ENCODE measurements at places on chromosomes 1 and 21.

- DNase-seq = no peak
Measured at GRCh38 chr1:110700767-110701166, 26.0 kb upstream of the KCNA3 start.

- no peak for DNase-seq
Measured at GRCh38 chr21:42544544-42544943, 30.9 kb downstream of the SLC37A1 start.

DNA sequence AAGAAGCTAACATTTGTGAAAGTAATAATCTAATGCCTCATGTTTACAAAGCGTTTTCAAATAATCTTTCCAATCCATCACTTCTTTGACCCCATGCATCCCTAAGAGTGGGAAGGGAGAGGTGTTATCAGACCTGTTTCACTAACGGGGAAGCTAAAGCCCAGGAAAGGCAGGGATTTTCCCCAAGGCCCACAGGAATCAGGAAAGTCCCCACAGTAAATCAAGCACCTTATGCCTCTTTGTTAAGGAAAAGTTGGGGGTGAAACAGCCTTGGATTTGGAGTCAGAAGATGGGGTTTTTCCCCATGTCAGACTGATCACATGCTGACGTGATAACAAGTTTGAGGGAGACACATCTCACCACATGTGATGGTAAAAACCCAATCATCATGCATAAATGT lies 20.0 kb upstream of the ANGPTL7 start:
- no peak for DNase-seq

GRCh38 chr1:29384496-29385015 lies 148.2 kb downstream of the PTPRU start:
- DNase-seq = no peak

- no peak for DNase-seq
Measured at GRCh38 chr1:93148001-93148400, 32.2 kb downstream of the TMED5 start.

GRCh38 chr1:221356693-221357092 lies 385.2 kb downstream of the DUSP10 start:
- DNase-seq = no peak

- DNase-seq = no peak
Measured at GRCh38 chr1:236353813-236354212, 40.3 kb upstream of the EDARADD start.

- no peak for DNase-seq
Measured at GRCh38 chr1:215079456-215079855, 3.1 kb upstream of the KCNK2 start.

- DNase-seq = no peak
Measured at GRCh38 chr1:184597650-184598357, 156.9 kb downstream of the EDEM3 start.

GRCh38 chr1:40281853-40282252 lies 23.8 kb downstream of the ZMPSTE24 start:
- no peak for DNase-seq

- no peak for DNase-seq
Measured at GRCh38 chr21:33825915-33826314, 89.7 kb downstream of the ATP5PO start.

DNA sequence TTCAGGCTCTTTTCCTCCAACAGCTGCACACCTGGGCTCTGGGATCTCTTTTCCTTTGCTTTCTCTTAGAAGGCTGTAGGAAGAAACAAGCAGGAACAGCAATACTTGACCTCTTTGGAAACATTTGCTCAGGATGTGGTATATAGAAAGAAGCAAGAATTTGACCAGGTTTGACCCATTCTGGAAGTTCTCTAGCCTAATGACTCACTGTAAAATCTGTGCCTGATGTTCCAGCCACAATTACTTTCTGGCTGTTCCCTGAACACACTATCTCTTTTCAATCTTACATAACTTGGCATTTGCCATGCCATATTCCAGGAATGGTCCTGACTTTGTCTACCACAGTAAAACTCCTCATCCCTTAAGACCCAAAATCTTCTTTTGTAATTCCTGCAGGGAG lies 419.9 kb upstream of the DAB1 start:
- DNase-seq = no peak

DNA sequence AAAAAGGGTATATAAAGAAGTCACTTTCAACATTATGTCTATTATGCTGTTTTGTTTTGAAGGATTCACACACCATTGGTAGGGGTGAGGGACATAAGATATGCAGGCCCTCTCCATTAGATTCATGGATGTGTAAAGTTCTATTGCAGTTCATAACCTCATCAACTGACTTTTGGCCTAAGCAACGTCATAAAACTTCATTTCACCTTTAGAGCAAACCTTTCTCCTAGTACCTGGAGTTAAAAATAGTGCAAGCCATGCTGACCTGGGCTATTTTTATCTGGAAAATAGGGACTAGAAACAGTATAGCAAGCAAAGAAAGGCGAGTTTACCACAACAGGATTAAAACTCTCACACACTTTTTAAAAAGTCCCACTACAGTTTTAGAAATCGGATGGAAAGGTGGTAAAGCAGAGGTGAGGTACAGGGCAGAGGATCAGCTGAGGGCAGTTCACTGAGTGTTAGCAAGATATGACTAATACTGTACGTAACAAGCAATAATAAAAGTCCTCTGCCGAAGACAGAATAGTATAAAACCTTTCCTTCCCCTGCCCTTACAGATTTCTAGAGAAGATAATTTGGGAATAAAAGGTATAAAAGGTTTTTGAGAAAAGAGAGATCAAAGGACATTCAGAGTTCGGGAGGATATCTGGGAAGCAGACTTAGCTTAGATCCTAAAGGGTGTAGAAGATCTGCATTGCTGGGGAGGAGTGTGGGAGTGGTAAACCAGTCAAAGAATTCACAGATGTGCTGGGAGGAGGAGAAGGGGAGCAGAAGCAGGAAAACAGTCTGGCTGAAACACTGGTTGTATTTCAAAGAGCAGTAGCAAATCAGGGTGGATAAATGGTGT lies 14.3 kb downstream of the EGLN1 start:
- no peak for DNase-seq

- DNase-seq = no peak
Measured at GRCh38 chr1:209926045-209926444, 12.0 kb upstream of the SYT14 start.

DNA sequence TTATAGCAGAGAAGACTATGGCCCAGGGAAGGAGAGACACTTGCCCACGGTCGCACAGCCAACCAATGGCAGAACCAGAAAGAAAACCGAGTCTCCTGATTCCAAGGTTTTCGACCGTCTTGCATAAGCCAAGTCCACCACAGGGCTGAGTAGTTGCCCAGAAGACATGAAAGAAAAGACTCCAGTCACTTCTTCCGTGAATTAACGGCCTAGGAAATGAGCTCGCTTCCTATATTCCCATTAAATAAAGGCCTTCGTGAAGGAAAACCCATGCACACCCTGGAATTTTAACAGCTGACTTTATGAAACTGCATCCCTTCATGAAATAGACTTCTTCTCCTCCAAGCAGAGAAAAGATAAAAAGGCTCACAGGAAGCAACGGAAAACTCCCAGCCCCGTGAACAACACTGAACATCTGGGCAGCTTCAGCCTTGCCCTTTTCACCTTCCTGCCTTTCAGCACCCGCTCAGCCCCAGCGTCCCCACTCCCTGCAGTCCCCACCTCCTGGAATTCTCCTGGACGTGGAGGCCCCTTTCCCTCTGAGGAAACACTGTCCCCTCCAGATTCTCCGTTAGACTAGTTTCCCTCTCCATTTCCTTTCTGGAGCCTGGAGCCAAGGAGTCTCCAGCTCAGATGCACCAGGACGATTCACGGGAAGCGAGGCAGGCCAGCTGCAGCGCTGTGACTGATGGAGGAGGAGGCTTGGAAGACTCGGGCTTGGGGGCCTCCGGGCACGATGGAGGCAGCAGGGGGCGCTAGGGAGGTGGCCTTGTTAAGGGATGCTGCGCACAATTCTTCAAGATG lies 2.7 kb upstream of the MYOC start:
- DNase-seq = peak; percentile 39

DNA sequence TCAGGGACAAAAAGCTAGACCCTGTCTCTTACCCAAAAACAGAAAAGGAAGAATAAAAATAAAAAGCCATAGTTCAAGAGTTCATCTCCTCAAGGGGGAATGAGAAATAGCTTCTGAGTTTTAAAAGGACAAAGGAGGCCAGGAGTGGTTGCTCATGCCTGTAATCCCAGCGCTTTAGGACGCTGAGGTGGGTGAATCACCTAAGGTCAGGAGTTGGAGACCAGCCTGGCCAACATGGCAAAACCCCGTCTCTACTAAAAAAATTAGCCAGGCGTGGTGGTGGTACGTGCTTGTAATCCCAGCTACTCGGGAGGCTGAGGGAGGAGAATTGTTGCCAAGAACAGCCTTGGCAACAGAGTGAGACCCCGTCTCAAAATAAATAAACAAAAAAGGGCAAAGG lies 38.6 kb upstream of the CPLANE2 start:
- no peak for DNase-seq

- DNase-seq = no peak
Measured at GRCh38 chr1:187168297-187168696, 339.5 kb downstream of the PLA2G4A start.

GRCh38 chr1:39907528-39908453 lies 6.1 kb upstream of the MYCL start:
- no peak for DNase-seq

DNA sequence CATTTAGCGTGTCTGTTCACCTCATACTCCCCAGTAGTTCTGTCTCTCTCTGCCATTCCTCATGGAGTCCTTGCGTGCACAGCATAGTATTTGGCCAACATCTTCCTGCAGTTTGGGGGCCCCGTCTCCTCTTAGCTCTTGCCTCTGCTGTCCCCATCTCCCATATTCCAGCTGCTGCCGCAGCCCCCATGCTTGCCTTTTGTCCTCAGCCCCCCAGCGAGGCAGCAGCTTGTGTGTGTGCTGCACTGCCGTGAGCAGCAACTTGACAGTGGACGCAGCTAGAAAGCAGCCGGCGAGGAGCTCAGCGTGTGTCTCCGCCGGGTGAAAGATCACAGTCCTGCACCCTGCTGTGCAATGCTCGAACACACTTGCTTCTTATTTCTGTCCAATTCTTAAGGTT lies 164.2 kb upstream of the COL6A1 start:
- no peak for DNase-seq

DNA sequence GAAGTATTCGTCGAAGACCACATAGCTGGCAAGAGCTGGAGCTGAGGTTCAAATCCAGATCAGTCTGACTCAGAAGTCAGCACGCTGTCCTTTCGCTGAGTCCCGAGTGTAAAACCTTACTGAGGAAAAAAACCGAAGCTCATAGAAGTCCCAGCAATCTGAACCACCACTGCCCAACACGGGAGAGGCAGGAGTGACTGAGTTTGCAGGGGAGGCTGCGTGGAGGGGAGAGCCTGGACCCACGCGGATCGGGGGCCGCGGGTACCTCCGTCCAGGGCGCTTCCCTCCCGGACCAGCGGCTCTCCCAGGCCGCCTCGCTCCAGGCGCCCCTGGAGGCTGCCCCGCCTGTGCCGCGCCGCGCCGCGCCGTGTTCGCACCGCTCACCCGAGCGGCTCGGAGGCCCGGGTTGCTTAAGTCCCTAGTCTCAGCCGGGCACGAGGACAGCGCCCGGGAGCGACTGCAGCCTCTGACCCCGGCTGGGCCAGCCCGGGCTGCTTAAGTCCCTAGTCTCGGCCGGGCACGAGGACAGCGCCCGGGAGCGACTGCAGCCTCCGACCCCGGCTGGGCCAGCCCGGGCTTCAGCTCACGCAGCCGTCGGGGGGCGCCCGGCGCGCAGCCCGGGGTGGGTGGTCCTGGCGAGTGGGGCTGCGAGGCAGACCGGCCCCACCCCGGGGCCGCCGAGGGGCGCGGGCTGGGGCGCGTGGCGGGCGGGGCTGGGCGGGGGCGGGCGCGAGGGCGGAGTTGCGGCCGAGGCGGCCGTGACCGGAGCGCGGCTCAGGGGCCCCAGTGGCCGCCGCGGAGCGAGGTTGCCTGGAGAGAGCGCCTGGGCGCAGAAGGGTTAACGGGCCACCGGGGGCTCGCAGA lies at the start of gene ADAMTSL4:
Gene ADAMTSL4, plus strand, starts transcription at position 777 of the 864 bp plus-strand sequence. CDS start 2,881 bp downstream, outside the sequence.
- no peak for DNase-seq

DNA sequence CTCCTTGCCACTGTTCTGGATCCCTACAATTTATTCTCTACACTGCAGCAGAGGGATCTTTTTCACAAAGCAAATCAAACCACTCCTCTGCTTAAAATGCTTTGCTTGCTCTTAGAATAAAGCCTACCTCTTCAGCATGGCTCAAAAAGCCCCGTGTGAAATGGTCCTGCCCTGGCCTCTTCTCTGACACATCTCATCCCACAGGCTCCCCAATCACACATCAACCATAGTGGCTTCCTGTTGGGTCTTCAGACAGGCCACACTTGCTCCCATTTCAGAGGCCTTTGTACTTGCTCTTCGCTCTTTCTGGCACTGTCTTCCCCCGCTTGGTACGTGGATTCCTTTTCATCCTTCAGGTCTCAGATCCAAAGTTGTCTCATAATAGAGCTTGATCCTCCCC lies 44.3 kb upstream of the PLXNA2 start:
- DNase-seq = no peak

DNA sequence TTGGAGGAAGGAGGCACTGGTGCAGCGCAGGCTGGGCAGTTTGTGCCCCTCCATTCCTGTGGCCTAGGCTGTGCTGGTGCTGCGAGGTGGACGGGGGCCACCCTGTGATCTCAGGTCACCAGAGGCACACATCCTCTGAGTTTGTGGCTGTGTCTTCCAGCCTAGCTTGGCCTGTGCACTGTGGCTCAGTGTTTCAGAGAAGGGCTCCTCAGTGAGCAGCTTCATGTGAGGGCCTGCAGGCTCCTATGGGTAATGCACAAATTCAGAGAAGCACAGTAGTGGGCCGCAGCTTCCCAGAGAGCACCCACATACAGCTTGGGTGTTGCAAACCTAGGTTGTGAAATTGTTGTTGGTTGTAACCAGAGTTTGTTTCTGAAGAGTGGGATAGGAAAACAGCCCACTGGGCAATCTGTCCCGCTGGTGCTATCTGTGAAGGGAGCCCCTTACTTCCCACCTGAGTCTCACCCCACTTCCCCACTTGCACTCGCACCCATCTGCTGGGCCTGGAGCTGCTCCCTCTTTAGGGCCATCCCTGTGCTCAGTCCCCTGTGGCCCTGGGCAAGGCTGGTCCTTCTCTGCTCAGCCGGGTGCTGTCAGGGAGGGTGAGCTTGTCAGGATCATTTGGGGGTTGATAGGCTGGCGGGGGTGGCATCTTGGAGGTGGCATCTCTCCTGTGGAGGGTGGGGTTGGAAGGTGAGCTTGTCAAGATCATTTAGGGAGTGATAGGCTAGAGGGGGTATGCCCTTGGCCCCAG lies 30.2 kb downstream of the SNAP47 start:
- no peak for DNase-seq

DNA sequence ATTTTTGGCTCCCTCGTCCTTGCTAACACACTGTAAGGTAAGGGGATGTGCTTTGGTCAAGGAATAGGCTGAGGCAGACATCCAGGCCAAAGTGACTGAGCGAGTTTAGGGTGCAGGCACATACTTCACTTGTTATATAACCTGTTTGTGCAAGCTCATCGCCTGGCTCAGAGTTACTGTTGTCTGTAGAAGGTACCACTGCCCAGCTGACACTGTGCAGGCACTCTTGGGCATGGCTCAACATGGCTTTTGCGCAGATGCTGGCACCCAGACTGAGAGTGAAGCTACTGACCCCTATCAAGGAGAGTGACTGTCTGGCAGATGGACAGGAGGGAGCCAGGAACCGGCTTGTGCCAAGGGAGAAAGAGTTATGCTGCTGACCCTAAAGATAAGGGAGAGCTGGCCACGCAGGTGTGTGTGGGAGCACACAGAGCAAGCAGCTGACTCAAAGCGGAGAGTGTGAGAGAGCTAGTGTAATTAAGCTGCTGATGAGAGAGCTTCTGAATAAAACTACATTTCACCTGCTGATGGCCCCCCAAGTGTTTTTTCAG lies 307.3 kb upstream of the USP24 start:
- DNase-seq = no peak
